Activated CD8-positive, alpha-beta memory T cell treated with anti-CD3 and anti-CD28 coated beads, Interleukin-2, amount 50 U/mL, for 48 hours (primary cell): ENCODE measurements at places on chromosomes 3 and 15.

DNA sequence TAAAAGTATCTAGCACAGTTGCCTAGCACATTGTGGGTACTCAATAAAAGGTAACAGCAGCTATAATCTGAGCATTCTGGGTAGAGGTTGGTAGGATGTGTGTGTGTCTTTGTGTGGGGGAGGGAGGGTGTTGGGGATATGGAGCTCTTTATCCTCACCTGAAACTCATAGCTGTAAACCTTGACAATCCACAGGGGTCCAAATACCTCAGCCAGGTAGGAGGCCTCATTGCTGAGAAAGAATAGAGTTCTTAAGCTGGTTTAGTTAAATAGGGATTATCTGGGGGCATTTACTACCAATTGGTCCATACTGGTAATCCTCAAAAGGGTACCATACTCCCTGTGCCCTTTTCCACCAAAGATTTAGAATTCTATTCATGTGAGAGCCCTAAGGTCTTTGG lies 3.9 kb downstream of the SERF2 start:
- DNase-seq = no peak

- DNase-seq = no peak
Observed at GRCh38 chr15:37133602-37134001, 33.3 kb upstream of the MEIS2 start.

DNA sequence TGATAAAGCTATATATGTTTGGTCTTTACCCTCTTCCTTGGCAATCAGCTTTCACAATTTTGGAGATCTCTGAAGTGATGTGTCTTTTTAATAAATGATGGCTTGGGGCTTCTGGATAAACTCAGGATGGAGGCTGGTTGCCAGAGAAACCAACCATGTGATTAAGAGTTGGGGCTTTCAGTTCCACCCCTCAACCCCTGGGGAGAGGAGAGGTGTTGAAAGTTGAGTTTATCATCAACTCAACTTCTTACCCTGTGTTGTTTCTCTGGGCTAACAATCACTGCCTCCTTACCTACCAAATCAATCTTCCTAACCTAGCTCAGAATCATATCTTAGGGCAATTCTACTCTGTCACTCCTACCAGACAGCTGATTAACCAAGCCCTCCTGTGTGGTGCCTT lies 735.8 kb downstream of the ZPLD1 start:
- no peak for DNase-seq

DNA sequence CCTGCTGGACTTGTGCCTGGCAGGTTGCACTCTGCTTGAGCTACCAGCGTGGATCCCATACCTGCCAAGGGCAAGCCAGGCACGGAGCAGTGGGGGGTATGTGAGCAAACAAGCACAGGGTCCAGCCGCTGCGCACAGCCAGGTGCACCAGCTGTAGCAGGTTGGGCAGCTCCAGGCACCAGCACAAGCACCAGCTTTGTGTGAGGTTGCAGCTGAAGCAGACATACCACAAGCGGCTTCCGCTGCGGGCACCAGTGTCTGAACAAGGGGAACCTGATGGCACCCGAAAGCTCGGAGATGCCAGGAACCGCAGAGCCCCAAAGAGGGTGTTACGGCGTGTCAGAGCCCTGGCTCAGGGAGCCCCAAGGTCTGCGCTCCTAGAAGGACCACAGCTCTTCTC lies 472.7 kb upstream of the ARL6 start:
- no peak for DNase-seq

- DNase-seq = no peak
Observed at GRCh38 chr15:90887037-90887481, 2.8 kb downstream of the FES start.
